ENCODE measurements at places on chromosomes 3 and 15.

DNA sequence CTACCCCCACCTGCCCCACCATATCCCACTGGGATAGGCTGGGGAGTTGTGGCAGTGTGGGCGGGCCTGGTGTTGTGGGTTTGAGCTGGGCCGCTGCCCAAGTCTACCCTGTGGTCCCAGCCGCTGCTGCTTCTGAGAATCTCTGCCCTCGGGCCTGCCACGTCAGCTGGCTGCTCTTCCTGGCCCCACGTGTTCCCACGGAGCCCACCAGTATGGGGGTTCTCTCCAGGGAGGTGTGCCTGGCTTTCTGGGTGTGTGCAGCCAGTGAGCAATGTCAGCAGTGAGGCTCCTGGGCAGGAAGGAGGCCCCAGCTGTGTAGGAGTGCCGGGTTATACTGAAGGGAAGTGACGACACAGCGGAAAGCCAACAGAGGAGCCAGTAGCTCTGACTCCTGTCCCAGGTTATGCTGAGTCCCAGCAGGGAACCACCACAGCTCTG is 10.5 kb downstream of the GNAI2 start:
- peak; percentile 60 for DNase-seq

DNA sequence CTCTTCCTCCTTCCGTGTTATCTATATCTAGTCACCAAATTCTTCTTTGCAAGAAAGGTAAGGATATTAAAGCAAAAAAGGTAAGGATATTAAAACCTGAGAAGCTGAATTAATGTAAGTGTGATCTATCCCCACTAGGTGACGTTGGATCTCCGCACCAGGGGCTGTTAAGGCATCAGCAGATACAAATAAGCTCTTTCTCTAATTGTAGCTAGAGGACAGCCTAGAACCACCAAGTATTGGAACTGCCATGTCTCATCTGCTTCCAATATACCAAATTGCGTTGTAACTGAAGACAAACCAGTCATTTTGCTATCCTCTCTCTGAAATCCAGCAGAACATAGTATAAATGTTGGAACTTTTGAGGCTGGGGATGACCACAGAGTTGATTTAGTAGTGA is 471.2 kb upstream of the TGFBR2 start:
- no peak for DNase-seq

DNA sequence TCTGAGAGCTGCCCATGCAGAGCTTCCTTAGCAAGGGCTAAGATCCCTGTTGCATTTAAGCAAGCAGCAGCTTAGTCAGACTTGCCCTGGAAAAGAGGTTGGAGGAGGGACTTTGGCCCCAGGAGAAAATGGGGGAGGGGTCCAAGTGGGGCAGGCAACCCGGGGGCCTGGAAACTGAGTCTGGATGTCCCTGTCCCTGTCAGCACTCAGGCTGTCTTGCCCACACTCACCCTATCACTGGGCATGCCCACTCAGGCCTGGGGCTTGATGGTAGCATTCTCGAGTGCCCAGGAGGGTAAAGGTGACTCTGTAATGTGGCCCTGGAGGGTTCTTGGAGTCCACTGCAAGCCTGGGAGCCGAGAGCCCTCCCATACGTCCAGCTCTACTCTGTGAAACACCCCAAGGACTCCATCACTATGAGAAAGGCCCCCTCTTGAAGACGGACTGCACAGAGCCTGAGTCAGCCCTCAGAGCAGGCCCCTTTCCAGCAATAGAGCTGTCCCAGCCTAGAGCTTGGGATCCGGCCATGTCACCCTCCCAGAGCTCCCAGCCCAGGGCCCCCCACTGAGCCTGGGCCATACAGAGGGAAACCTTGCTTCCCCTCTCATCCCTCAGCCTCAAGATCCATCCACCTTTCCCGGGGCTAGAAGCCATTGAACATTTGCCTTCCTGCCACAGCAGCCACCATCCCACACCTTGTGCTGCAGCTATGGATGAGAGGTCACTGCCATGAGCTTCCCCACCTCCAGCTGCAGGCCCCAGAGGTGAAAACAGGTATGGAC is 13.4 kb downstream of the MYL3 start:
- DNase-seq: no peak

- no peak for DNase-seq
Measured at GRCh38 chr15:93037820-93038705, 50.9 kb downstream of the RGMA start.

DNA sequence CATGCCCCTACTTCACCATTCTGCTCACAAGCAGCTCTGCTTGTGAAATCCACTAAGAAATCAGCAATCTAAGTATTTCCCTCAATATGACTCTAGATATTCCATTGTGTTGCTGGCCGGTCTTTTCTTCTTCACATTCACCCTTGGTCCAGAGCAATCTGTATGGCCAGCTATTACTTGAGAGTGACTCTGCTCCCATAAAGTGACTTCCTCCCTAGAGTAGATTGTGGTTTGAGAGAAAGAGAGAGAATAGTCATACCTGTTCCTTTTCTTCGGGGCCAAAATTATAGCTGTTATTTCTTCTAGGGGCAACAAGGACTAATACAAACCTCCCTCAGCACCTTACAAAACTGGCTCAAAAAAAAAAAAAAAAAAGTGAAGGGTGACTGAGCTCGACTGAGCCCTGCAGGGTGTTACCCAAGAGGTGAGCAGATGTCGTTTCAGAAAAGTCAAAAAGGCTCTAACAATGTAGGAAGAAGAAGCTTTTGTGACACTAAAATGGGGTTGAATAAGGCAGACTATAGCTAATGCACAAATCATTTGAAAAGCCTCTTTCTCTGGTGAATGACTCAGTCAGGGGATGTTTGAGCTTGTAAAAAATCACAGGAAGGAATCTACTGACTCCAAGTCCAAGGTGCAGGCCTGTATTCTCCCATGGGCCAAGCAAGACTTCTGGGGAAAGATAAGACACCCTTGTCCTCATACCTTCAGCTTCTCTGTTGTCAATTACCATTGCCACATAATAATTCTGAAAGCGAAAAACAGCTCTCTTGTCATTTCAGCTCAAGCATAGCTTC is 161.0 kb upstream of the SLC24A5 start:
- DNase-seq: no peak

GRCh38 chr3:66386925-66387650 is 113.7 kb downstream of the LRIG1 start:
- DNase-seq: no peak

GRCh38 chr3:187367561-187368103 is 553 bp upstream of the RTP4 start:
- no peak for DNase-seq

GRCh38 chr3:50158530-50159146 is 3.5 kb downstream of the SEMA3F start:
- no peak for DNase-seq

- no peak for DNase-seq
Measured at GRCh38 chr15:26665957-26666791, 106.7 kb downstream of the GABRB3 start.

GRCh38 chr15:60932051-60932915 is 296.8 kb downstream of the RORA start:
- peak; percentile 34 for DNase-seq

- no peak for DNase-seq
Measured at GRCh38 chr15:52144656-52145178, 32.1 kb upstream of the BCL2L10 start.

DNA sequence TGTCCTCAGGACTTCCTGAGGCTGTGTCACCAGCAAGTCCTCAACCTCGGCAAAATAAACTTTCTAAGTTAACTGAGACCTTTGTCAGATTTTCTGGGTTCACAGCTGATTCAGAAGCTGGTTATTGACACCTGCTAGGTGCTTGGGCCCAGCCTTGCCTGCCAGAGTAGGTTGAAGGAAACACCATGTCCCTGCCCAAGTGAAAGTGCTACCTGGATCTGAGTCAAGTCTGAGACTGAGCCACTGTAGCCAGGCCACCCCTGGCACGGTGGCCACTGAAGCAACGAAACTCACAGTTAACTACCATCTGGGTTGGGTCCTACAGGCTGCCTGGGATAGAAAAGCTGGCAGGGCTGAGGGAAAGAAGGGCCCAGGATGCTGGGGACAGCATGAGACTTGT is 8.2 kb downstream of the HYAL2 start:
- no peak for DNase-seq

GRCh38 chr15:94584833-94585244 is 353.5 kb downstream of the MCTP2 start:
- DNase-seq: peak; percentile 8

GRCh38 chr3:32423956-32424557 is 32.4 kb downstream of the CMTM7 start:
- DNase-seq: no peak

- DNase-seq: no peak
Measured at GRCh38 chr3:190357468-190357867, 30.5 kb upstream of the CLDN16 start.

- DNase-seq: no peak
Measured at GRCh38 chr3:137764001-137764433, at the start of gene SOX14. SOX14 (plus strand) TSS chr3:137764315; CDS start chr3:137764785, 470 bp downstream.

- no peak for DNase-seq
Measured at GRCh38 chr3:6097021-6097420, 763.9 kb upstream of the GRM7 start.

GRCh38 chr15:57356636-57357035 is 19.7 kb upstream of the CGNL1 start:
- DNase-seq: no peak

DNA sequence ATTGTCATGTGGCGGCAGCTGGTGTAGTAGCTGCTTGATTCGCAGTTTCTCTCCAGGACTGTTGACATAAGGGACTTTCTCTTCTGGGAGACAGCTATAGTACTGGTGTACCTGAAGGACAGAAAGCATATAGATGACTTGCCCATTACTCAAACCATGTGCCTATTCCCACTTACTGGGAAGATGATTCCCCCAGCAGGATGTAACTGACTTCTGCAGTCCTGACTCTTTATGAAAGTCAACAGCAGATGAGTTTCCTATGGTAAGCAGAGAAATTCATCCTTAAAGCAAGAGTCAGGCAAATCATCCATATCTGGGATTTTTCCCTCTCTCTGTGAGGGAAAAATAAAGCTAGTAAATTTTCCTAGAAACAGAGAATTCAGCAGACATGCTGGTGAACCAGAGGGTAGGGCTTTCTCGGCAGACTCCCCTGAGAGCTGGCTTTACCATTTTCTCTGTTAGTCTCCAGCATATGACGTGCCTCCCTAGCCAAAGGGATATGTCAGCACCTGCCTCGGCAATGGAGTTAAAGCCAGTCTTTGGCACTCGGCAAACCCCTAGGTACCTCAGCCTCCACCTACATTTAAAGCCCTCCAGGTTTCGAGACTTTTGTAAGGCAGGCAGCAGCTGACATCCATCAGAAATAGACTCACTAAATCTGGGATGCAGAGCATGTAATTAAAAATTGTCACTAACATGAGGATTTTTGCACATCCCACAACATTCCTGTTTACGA is 62.1 kb downstream of the PRICKLE2 start:
- no peak for DNase-seq

DNA sequence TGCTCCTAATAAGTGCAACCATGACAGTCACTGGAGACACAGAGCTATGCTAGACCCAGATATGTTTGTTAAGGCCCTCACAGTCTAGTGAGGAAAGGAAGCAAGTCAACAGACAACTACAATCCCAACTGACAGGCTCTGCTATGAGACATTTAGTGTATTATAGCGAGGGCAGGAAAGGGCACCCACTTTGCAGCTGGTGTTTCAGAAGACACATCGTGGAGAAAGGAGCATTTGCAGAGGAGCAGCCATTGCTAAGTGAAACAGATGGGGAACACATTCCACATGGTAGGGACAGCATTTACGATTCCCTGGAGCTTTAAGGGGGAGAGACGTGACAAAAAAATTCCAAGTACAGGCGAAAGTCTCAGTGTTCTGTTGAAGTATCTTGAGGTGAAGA is 685.6 kb downstream of the AGBL1 start:
- no peak for DNase-seq

GRCh38 chr15:53209396-53210042 is 419.4 kb upstream of the ONECUT1 start:
- DNase-seq: no peak

GRCh38 chr3:115588201-115589115 is 34.9 kb upstream of the GAP43 start:
- no peak for DNase-seq

DNA sequence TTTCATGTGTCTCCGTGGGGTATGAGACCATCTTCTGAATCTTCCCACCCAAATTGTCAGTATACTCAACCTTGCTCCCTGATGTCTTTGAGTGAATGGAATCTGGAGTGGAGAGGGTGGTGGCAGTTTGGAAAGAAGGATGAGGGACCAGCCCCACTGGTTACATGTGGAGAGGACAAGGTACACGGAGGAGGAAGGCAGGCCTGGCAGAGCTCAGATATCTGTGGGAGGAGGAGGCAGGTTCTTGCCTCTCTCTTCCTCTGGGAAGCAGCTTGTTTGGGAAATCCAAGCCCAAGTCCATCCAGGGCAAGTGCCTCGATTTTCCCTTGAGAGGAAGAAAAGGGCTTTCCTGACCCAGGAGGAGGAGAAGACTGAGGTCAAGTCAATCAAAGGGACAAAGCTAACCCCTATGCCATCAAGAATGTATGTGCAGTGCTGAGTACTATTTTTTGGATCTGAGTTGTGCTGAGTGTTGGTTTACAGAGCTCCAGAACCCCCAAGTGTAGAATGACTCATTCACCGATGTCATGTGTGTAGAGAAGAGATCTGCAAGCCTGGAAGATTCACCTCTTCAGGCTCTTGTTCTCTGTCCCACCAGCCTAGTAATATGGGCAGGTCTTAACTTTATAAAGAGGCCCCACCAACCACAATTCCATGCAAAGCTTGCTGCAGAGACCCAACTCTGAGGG is 19.8 kb upstream of the LOXL1 start:
- no peak for DNase-seq

DNA sequence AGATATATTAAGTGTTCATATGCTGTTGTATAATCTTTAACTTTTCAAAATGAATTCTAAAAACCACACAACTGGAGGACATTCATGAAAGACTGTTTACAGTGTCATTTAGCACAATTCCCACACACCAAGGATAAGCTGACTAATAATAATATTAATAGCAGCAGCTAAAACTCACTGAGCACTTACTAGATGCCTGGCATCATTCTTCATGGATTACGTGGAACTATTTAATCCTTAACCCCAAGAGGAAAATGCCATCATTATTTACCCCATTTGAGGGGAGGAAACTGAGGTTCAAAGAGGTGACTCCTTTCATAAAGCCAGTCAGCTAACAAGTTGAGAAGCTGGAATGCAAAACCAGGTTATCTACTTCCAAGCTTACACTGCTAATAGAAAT is 77.0 kb downstream of the TMEM108 start:
- DNase-seq: no peak

- DNase-seq: no peak
Measured at GRCh38 chr15:38229705-38230310, 22.8 kb upstream of the SPRED1 start.

DNA sequence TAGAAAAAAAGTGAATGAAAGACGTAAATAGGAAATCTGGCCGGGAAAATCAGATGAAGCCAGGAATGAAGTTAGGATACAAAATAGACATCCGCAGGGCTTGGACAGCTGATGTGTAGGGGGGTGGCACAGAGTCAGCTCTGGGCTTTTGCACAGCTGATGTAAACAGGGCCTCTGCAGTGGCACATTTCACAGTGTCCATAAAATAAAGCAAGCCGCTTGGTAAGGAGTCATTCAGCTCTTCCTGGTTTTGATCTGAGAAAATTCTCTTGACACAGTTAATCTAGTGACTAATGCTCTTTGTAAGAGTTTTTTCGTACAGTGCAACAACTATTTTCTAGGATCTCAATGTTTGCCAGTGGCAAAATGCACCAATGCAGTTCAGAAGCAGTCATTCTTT is 153.3 kb downstream of the USP13 start:
- no peak for DNase-seq

- DNase-seq: no peak
Measured at GRCh38 chr3:120625159-120625586, 29.0 kb downstream of the NDUFB4 start.

Measured in activated T-cell treated with anti-CD3 and anti-CD28 coated beads for 1 hour (primary cell).